ENCODE measurements at places on chromosomes 2 and 18.
A peak's percentile ranks its signal among the peaks of the same experiment; 100 is the strongest.

- DNase-seq = no peak
These were observed 1783.9 kb downstream of the SUCLG1 start for GRCh38 chr2:82675186-82675585.

- no peak for DNase-seq
These were observed 45.0 kb upstream of the CREB1 start for GRCh38 chr2:207484444-207485391.

DNA sequence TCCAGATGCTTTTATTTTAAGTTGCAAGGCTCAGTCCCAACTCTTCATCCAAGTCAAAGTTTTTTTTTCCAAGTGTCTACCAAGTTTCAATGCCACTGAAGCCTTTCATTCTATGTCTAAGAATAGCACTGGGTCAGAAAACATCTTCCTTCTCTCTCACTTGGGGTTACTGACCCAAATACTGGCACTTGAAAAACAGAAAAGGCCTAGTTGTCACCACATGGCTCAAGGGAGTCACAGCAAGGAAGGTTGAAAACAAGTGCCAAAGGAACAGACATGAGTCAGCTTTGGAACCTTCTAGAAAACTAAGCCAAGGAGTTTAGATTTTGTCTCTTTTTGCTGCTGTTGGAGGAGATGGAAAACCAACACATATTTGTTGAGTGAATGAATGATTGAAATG is 146.5 kb downstream of the COPS8 start:
- no peak for DNase-seq

DNA sequence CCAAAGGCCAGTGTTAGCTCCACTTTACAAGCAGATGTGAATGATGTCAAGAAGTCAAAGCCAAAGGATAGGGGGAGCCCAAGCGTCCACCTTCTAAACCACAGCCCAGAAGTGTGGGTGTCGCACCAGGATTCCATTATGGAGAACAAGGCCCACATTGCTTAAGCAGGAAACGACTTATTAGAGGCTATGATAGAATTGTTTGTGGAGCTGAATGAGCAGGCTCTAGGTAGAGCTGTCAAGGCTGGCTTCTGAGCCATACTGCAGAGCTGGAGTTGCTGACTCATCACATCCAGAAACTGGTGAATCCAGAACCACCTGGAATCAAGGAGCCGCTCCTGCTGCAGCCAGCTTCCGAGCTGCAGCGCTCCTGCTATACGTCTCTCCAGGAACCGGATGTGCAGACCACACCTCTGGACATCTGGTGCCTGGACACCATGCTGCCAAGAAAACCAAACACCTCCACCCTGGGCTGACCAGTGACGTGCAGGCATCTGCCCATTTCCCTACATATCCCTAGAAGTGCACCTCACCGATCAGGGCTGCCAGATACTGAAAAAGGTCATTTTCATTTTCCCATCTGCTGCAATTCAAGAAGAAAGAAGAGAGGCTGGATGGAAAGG is 6.2 kb upstream of the TWIST2 start:
- DNase-seq = no peak

DNA sequence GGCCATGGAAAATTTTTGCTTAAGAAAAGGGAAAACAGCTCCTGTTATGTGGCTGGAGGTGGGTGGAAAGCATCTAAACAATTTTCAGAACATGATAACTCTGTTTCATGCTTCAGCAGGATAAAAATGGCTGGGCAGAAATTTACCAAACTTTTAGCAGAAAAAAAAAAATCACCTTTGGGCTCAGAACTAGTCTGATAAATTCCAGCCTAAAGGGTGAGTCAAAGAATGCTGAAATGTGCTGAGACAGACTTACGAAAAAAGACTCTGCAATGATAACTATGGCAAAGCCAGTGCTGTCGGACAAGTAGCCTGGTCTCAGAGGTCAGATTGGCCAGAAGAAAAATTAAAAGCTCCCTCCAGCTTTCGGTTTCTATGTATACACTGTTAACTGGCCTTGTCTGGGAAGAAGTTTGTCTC is 123.6 kb downstream of the LRATD1 start:
- DNase-seq = no peak

DNA sequence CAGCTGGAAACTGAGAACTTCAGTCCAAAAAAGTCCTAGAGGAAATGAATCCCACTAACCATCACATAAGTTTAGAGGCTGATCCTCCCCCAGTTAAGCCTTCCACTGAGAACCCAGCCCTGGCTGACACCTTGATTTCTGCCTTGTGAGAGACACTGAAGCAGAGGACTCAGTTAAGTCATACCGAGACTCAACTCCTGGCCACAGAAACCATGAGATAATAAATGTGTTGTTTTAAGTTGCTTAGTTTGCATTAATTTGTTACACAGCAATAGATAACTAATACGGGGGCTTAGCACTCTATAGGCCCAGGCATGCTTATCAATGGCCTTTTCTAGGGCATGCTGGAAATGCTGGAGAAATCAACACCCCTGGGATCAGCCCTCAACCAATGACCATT is 3.4 kb upstream of the ADD2 start:
- DNase-seq = no peak

DNA sequence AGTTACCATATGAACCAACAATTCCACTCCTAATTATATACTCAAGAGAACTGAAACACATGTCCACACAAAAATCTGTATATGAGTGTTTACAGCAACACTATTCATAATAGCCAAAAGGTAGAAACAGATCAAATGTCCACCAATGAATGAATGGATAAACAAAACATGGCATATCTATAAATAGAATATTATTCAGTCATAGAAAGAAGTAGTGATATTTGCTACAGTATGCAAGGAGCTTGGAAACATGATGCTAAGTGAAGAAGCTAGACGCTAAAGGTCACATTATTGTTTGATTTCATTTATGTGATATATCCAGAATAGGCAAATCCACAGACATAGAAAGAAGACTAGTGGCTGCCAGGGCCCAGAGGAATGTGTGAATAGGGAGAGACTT is 92.0 kb downstream of the RTTN start:
- no peak for DNase-seq

DNA sequence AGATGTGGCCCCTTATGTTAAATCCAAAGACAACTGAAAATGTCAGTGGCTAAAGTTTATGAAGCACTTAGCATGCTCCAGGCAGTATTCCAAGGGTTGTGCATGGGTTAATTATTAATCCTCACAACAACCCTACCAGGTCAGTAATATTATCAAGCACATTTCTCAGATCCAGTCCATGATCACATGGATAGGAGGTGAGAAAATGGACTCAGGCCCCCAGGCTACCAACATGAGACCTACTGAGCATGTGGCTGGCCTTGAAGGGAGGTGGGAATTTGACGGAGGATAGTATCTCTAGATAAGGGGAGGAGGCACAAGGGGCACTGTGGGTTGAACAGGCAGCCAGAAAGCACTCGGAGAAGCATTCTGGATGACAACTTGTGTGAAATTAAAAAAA is 412.0 kb downstream of the MEIS1 start:
- DNase-seq = no peak

GRCh38 chr2:169172151-169172735 is 102.9 kb downstream of the DHRS9 start:
- DNase-seq = no peak

GRCh38 chr2:82998781-82999180 is 1460.3 kb downstream of the SUCLG1 start:
- no peak for DNase-seq

GRCh38 chr2:130987519-130988425 is 105.5 kb downstream of the FAM168B start:
- DNase-seq = no peak

- no peak for DNase-seq
These were observed 12.0 kb upstream of the GYPC start for GRCh38 chr2:126643972-126644371.

- no peak for DNase-seq
These were observed 1202.5 kb downstream of the DSC3 start for GRCh38 chr18:29840089-29840488.

GRCh38 chr2:229164545-229165249 is 106.4 kb downstream of the PID1 start:
- no peak for DNase-seq

GRCh38 chr2:15591692-15592463 is at the start of gene DDX1:
TSS of gene DDX1 (plus strand) at chr2:15591868. CDS start at chr2:15591934, 66 bp downstream.
- DNase-seq = peak; percentile 50

- no peak for DNase-seq
These were observed 1026.6 kb upstream of the DDX18 start for GRCh38 chr2:116787848-116788247.

- DNase-seq = no peak
These were observed 28.1 kb downstream of the MMADHC start for GRCh38 chr2:149559341-149560068.

- no peak for DNase-seq
These were observed 195.7 kb upstream of the SESTD1 start for GRCh38 chr2:179460181-179460929.

GRCh38 chr18:51614033-51614432 is 416.6 kb upstream of the MEX3C start:
- no peak for DNase-seq

- no peak for DNase-seq
These were observed 9.1 kb downstream of the LOXL3 start for GRCh38 chr2:74544634-74545033.

DNA sequence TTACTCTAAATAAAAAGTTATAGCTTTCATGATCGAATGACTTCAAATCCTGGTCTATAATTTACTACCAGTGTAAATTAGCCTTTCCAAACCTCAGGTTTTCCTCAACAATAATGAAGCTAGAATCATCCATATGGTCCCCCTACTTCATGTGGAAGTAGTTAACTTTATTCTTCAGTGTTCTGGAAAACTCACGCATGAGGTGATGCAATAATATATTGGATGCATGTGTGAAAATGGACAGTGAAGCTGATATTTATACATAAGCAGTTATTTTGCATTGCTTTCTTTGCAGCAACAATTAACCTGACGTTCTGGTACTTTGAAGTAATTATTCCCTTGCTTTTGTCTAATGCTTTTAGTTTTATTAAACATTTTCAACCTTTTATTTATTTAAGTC is 18.6 kb upstream of the UNC80 start:
- DNase-seq = no peak

- DNase-seq = no peak
These were observed 73.0 kb upstream of the KCTD1 start for GRCh38 chr18:26621161-26622026.

GRCh38 chr18:22422909-22423548 is 5.3 kb upstream of the CTAGE1 start:
- no peak for DNase-seq

GRCh38 chr2:15772086-15772595 is 168.2 kb upstream of the MYCN start:
- no peak for DNase-seq

- DNase-seq = no peak
These were observed 130.8 kb upstream of the HDAC4 start for GRCh38 chr2:239531456-239532241.

- DNase-seq = no peak
These were observed 104.7 kb downstream of the HNRNPLL start for GRCh38 chr2:38498045-38498481.

DNA sequence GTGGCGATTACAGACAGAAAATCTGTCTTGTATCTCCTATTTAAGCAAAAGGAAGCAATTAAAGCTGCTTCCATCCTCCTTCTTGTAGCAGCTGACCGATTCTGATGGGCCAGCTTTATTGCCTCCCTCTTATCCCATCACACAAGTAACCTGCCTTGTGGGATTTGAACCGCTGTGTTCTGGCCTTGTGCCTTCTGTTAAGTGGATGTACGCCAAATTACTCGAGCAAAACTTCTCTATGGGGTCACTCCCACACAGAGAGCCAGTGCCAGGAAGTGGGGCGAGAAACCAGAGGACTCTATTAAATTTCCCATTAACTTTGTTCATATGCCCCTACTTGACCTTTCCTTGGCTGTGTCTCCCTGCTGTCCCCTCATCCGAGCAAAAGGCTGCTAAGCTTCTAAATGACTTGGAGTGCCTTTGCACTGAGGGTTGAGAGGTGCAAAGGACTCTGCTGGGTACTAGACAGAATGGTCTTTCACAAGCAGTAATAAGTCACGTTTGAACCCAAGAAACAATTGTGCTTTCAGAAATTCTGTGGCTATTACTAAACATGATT is 672.5 kb downstream of the MBD2 start:
- DNase-seq = no peak

DNA sequence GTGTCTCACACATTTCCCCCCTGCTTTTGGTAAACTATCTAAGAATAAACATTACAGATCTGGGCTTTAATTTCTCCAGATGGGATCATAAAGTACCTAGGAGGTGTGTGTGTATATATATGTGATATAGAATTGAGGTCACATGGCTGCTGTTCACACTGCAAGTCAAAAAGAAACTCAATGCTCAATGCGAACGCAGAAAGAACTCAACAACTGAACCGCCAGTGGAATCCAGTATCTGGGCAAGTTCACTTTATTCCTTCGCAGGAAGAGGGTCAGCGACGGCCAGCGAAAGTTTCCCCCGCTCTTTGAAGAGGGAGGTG is 17.7 kb downstream of the POU3F3 start:
- no peak for DNase-seq

DNA sequence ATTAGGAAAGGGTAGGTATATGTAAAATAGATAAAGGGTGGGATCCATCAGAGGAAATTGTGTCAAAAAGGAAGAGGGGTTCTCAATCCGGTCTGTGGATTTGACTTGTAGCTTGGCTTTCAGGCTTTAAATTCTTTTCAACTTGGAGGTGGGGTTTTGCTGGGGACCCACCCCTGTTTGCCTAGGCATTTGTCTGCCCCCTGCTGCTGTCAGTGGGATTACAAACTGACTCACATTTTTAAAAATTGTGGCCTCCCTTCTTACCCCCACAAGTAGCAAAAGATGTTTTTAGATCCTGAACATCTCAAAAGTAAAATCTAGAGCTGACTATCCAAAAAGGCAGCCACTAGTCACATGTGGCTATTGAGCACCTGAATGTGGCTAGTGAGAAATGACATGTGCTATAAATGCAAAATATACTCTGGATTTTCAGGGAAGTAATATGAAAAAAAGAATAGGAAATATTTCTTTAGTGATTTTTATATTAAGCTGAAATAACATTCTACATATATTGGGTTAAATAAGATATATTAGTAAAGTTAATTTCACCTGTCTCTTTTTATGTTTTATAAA is 178.9 kb downstream of the GFPT1 start:
- no peak for DNase-seq

- DNase-seq = peak; percentile 88
These were observed 39.5 kb upstream of the ARL4C start for GRCh38 chr2:234536178-234536965.

DNA sequence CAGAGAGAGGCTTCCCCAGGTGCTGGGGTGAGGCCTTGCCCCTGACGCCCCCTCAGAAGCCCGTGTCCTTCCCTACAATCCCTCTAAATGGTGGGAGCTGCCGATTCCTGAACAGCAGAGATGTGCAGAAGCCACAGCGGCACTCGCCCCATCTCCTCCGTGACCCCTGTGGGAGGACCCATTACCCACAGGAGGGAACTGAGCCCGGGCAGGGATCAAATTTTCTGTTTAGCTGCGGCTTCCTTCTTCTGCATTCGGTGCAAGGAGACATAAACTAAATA is 181.2 kb upstream of the RAB6C start:
- no peak for DNase-seq

- DNase-seq = peak; percentile 23
These were observed 191.9 kb downstream of the MYO3B start for GRCh38 chr2:170369894-170370293.

GRCh38 chr2:204289066-204289465 is 256.2 kb upstream of the PARD3B start:
- no peak for DNase-seq

Measured in NCI-H748 treated with DMSO at 0.1 percent for 48 hours (cell line).